ENCODE measurements at places on chromosomes 4 and X. TPM values are rescaled to one million over a fixed set of nuclear protein-coding genes. Genes with fewer than 3 reads are reported as not detected.

Gene EPGN
- total RNA-seq: not detected

Gene MAGEE1
- total RNA-seq: 2.0 TPM

Gene RASL11B
- 2.2 TPM for total RNA-seq

Gene NCBP2L
- total RNA-seq: not detected

All from activated CD4-positive, alpha-beta T cell treated with anti-CD3 and anti-CD28 coated beads, Interleukin-2, amount 10 ng/mL, durations not matched to agents 24 days and 14 days (primary cell).